ENCODE measurements at places on chromosomes 6 and 20.

DNA sequence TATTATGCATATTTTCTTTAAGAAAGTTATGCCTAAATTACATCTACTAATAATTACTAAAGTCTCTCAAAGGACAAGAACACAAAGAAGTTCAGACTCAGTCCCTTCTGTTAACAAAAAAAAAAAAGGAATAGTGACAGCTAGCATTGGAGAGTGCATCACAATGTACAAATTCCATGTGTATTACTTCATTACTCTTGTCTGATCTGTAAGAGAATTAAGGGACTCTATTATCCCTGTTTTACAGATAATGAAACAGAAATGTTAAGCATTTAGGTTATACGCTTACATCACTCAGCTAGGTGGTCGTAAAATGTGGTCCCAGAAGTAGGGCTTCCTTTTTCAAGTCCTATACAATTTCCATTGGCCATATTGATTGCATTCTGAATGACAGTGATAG, 17.2 kb upstream of the VNN1 start:
- no peak for DNase-seq

DNA sequence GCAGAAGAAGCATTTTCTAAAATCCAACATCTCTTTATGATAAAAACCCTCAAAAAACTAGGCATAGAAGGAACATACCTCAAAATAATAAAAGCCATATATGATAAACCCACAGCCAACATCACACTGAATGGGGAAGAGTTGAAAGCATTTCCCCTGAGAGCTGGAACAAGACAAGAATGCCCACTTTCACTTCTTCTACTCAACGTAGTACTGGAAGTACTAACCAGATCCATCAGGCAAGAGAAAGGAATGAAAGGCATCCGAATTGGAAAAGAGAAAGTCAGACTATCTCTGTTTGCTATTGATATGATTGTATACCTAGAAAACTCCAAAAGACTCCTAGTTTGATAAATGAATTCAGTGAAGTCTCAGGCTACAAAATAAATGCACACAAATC, 7.9 kb upstream of the CDK19 start:
- DNase-seq: no peak

DNA sequence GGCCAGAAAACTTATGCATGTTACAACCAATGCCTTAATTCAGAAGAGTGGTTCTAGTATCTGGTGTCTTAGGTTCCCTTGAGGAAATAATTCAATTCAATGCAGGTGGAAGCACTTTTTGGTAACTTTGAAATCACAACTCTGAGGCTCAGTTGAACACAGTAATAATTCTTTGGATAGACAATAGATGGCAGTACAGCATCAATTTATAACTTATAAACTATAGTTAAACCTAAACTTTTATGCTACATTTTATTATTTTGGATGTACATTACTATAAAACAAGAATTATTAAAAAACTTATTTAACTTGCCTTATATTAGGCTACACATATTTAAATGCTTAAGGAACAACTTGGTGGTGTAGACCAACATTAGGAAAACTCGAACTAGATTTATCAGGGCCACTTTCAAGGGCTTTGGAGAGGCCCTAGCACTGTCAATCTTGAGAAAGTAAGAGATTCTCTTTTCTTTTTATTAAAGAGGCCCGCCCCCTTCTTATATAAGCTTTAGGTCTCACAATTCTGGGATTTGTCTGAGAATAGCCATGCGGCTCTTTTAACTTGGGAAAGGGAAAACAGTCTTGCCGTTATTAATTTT, 85.9 kb downstream of the CRYBG1 start:
- peak; percentile 16 for DNase-seq

DNA sequence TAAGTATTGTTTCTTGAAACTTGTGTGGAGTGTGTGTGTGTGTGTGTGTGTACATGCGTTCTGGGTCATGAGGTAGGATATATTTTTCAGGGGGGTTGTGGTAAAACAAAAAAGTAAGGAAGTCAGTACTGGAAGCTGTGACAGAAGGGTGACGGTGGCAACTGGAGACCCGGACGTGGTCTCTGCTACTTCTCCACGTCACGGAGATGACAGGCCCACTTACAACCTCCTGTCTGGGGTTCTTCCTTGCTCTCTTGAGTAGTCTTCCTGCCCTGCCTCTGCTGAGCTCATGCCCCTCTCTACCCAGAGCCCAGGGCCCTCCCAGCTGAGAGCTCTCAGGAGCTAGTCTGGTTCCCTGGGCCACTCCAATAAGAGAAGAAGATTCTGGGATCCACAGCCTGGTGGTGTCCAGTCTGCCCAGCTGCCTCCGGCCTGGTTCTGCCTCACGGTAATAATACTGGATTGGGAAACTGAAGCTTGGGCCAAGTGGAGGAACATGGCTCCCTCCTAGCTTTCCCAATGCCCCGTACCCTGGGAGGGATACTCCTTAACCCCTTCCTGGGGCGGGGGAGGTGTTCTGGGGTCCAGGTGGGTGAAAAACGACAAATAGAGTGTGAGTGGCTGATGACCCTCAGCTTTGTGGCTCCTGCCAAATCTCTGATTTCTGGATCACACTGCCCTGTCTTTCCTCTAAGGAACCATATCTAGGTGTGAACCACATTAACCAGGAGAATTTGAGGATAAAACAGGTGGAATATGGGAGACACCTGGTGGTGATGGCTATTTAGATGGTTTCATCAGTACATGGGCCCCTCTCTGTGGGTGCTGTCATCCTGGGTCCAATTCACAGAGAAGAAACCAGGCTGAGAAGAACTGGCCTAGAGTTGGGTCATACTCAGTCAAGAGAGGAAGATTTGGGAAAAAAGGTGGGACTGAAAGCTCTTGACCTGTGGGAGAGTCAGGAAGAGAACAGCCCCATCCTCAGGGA, 27.2 kb downstream of the VEGFA start:
- peak; percentile 45 for DNase-seq

GRCh38 chr6:155521719-155522118, 66.1 kb upstream of the NOX3 start:
- DNase-seq: no peak

DNA sequence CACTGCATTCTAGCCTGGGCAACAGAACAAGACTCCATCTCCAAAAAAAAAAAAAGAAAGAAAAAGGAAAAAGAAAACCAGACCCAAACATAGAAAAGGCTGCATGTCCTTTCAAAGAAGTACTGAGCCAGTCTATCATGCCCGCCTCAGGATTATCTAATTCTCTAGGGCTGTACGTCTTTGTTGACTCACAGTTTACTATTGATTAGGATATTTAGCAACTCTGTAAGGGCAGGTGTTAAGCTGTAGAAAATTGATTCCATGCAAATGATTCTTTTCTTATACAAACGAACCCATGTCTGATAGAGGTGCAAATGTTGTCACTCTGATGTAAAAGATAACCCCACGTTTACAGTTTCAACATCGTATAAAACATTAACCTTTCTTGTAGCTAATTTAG, 209.0 kb downstream of the TTLL2 start:
- no peak for DNase-seq

- DNase-seq: no peak
These were observed 107.9 kb downstream of the DCDC2 start for GRCh38 chr6:24249926-24250325.

DNA sequence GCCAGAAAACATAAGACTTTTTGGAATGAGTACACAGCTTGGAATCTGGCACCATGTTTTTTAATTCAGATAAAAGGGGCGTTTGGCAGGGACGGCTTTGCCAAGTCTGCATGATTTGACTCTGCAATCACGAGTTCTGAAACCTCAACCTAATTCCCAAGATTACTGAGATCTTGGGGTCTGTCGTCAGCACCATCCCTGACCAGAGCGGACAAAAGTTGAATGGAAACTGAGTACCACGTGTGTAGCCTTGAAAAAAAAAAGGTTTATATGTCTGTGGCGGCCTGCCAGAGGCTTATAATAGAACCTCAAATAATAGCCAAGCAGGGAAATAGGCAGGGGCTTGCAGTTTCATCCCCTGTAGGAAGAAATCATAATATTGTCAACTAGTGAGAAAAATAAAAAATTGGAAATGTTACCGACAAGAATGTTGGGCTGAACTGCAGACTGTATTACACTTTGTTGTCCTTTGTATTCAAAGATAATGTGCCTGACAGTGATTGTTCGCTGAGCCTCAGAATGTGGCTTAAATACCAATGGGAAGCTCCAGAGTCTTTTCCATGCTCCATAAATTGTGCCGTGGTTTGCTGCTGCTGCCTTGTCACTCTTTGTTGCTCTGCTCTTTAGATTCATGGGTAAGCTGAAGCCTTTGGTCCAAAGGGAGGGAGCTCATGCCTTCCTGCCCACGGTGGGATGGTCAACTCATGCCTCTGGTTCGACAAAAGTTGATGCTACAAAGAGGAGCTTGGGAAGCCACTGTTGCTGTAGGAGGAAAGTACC, 118.8 kb upstream of the ARID1B start:
- DNase-seq: no peak

- no peak for DNase-seq
These were observed 23.6 kb downstream of the HMGN4 start for GRCh38 chr6:26561533-26562466.

GRCh38 chr6:42896178-42896719, 16.8 kb downstream of the RPL7L1 start:
- DNase-seq: no peak

DNA sequence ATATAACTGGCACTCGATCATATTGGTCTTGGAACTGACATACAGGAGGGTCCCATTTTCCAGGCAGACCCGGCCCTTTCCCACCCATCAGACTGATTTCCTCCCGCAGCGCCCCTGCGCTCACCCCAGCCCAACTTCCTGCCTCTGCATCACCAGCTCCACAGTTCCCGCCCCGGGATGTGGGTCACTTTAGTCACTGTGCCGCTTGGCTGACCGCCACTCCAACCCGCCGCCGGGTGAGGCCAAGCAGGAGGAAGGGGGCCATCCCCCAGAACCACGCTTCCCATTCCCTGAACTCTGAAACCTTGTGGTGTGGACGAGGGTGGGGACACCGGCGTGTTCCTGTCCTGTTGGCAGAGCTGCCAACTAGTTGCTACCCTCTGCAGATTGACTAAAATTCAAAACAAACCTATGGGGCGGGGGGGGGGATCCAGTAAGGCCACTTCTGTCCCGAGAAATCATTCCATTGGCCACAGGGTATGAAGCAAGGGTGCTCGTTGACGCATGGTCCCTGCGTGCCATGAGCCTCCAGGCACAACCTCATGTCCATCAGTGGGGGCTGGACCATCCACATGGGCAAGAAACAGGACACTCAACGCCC, 12.3 kb downstream of the TGM2 start:
- no peak for DNase-seq

DNA sequence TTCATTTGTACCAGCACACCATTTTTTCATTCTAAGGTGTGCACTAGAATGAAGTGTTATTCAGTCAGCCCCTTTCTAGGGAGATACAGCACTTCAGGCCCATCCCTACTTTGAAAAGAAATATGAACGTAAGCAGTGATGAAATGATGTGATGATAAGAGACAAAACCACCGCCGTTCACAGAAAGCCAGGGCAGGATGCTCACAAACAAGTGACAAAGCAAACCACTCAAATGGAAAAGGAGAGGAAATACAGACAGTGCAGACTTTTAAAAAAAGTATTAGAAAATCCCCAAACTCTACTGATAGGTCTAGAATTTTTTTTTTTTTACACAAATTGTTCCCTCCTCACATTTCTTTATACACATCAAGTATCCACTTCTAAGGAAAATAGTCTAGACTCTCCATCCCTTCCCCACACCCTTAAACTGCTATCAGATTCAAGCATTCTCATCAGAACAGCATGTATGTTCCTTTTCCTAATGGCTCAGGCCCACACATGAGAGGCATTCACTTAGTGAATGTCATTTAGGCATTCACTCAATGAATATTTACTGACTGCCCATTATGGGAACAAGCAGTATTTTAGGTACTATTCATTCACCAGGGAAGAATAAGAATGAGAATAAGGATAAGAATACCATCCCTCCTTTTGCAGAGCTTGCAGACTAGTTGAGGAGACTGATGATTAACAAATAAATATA, 243.5 kb downstream of the GMPR start:
- peak; percentile 77 for DNase-seq
